ENCODE measurements at places on chromosomes 7 and 10.

DNA sequence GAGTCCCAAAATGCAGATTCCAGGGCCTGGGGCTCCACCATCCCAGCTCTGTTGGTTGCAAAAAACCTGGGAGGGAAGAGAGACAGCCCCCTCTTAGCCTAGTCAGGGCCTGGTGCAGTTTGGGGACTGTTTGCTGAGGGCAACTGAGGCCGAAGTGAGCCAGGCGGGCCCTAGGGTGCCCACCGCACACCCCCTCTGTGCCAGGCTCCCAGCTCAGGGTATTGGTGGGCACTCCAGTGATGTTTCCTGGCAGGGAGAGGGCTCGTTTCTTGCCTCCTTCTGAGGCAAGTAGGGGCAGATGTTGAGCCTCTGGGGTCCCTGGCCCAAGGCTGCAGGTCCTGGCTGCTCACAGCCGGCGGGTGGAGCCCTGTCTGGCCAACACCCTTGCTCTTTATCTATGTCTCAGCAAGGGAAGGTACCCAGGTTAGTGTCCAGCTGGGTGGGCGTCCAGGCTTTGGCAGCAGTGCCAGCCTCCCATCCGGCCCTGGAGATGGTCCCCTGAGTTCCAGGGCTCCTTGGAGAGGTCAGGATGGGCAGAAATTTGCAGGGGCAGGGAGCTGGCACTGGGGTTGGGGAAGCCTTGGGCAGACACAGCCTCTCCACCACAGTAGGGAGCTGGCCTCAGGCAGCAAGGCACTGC lies 37.8 kb downstream of the KCTD7 start:
- no peak for ATAC-seq

GRCh38 chr7:136912339-136912738 lies 43.9 kb downstream of the CHRM2 start:
- ATAC-seq = no peak

- no peak for ATAC-seq
Observed at GRCh38 chr10:100072514-100072913, 9.2 kb downstream of the CPN1 start.

DNA sequence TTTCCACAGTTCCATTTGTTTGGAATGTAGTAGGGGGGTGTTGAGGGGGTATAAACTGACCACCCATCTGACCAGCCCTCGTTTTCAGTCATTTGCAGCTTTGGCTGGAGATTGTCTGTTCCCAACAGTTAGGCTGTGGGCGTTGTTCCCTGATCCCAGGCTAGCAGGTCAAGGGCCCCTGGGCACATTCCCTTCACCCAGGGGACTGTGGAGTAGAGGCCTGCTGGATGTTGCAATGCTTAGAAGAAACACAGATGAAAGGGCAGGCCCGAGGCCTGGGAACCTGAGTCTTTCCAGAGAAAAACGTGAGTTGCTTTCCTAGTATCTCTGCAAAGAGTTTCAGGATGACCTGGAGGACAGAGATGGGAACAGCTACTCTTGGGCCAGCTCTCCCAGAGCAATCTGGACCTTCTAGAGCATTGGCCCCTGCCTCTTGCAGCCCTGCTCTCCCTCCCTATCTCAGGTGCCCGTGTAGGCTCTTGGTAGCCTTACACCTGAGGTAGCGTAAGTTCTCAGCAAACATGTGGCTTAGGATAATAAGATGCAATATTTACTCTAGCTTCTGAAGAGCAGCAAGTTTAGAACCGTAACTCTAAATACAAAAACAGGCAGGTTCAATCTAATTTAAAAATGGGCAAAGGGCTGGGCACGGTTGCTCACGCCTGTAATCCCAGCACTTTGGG lies 99.4 kb upstream of the EFCAB10 start:
- ATAC-seq = no peak

GRCh38 chr10:24034571-24034970 lies 174.4 kb upstream of the KIAA1217 start:
- ATAC-seq = peak; percentile 32

DNA sequence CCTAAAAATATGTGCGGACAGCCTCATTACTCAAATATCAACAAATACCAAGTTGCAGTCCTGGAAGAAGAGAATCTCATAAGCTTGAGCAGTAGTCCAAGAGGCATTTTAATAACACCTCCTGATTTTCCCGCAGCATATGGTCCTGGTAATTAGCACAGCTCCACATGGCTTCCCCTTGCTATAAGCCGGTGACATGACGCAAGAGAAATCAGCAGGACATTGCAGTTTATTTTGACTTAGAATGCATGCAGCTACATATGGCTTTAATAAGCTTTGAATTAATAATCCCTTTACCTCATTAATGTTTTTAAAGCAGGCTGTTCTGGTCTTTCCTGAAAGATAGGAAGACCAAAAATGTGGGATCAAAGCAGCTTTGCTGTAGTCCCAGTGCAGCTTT lies 137.6 kb downstream of the RAMP3 start:
- no peak for ATAC-seq

DNA sequence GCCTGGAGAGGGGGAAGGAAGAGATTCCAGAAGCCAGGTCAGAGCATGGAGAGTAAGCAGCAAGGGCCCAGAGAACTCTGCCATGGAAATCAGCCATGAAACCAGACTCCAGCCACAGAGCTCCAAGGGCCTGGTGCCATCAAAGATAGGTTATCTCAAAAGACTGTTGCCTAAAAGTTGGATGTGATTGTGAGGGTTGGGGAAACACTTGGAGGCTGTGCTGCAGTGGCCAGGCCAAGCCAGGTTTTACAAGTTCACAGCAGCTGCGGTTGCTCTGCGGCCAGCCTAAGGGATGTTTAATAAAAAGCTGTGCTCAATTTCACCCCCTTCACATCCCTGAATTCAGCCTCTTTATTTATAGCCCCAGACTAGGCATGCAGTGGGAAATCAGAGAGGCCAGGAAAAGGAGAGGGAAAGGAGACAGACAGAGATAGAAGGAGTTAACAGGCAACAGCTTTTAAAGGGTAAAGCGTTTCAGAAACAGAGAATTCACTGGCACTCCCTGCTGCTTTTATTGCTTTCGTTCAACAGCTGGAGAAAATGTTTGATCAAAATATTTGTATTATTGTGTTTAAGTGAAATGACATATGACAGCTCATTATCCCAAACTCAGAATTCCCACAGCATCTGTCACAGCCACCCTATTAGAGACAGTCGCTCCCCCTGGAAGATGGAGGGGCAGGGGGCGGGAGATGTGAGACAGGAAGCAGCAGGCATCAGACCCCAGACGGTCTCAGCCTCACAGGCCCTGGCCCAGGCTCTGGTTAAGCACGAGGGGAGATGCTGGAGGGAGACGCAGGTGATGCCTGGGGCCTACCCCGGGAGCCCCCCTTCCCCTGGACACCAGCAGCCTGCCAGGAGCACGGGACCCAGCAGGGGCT lies 140.1 kb downstream of the GLI3 start:
- ATAC-seq = no peak

- no peak for ATAC-seq
Observed at GRCh38 chr10:91286572-91286971, 66.1 kb downstream of the PCGF5 start.

- ATAC-seq = no peak
Observed at GRCh38 chr7:105097619-105098018, 83.6 kb downstream of the KMT2E start.

GRCh38 chr7:73830681-73831583 lies at the start of gene CLDN4:
TSS of gene CLDN4 (plus strand) at chr7:73830996. CDS start at chr7:73831202, 206 bp downstream.
- peak; percentile 80 for ATAC-seq

- no peak for ATAC-seq
Observed at GRCh38 chr7:24827589-24827988, 70.3 kb upstream of the GSDME start.

GRCh38 chr7:56092789-56093531 lies at the start of gene PHKG1:
TSS of gene PHKG1 (minus strand) at chr7:56092952. CDS start at chr7:56088941, 4,011 bp downstream.
- peak; percentile 88 for ATAC-seq

GRCh38 chr10:112823604-112824003 lies 126.4 kb upstream of the TCF7L2 start:
- ATAC-seq = no peak

DNA sequence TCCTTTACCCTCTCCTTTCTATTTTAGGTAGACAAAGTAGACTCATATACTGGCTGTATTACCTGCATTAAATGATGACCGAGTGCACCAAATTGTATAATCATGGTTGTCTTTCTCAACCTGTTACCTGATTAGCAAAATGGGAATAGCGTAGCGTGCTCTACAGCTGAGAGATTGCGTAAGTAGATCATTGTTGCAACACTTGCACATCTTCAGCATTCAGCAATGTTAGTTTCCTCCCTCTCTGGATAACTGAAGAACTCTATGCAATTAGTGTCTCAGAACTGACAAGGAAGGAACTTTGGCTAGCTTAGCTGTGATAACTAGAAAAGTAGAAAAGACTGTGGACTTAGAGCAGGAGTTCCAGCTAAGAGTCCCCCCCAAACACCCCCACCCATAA lies 787.4 kb downstream of the PHTF2 start:
- no peak for ATAC-seq

All from esophagus mucosa (tissue), 1 donor.